ENCODE measurements at places on chromosomes 4 and X.

GRCh38 chr4:38562751-38563198 lies 101.2 kb upstream of the KLF3 start:
- no peak for DNase-seq

GRCh38 chr4:47933840-47934239 lies 19.5 kb upstream of the NFXL1 start:
- DNase-seq, result no peak

GRCh38 chrX:45258731-45259402 lies 58.2 kb upstream of the DIPK2B start:
- DNase-seq, result no peak

GRCh38 chr4:83866834-83867621 lies 331.1 kb downstream of the GPAT3 start:
- DNase-seq, result no peak

- no peak for DNase-seq
These were observed 22.4 kb downstream of the PAGE1 start for GRCh38 chrX:49673394-49673793.
